ENCODE measurements at places on chromosomes 5 and 9.

GRCh38 chr9:134518004-134518606, 123.5 kb upstream of the COL5A1 start:
- DNase-seq = no peak

GRCh38 chr9:78858266-78858665, 561.3 kb downstream of the PSAT1 start:
- DNase-seq = no peak

DNA sequence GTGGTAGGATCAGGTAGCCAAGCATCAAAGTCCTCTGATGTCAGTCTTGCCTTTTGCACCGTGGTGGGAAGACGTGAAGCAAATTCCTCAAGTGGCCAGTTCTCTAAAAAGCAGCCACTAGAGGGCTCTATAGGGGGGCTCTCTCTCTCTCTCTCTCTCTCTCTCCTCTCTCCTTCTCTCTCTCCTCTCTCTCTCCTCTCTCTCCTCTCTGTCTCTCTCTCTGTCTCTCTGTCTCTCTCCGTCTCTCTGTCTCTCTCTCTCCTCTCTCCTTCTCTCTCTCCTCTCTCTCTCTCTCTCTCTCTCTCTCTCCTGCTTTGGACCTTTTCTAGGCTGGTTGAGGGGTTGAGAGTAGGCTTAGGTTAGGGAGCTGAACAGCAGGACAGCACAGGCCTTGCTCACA, 13.9 kb upstream of the OSMR start:
- DNase-seq = peak; percentile 12

DNA sequence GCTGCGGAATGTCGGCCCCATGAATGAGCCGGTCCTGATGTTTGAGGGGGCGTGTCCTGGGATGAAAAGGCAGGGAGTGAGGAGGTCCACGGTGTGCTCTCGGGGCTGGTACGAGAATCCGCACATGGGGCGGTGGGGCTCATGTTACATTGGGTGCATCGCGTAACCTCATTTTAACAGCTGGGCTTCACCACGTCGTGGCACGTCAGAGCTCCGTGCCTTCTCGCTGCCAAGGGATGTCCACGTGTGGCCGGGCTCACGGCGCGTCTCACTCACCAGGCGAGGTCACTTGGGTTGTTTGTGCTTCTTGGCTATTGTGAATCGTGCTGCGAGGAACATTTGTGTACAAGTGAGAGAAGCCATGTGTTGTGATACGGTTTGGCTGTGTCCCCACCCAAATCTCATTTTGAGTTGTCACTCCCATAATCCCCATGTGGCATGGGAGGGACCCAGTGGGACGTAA, 29.1 kb upstream of the IRX4 start:
- DNase-seq = no peak
